ENCODE measurements at places on chromosomes 12 and 14. TPM values are rescaled to one million over a fixed set of nuclear protein-coding genes. Genes with fewer than 3 reads are reported as not detected.

The NANOG gene
- under 0.01 TPM for total RNA-seq

The EPYC gene
- not detected for total RNA-seq

The ARMH4 gene
- 5.5 TPM for total RNA-seq

The SYT1 gene
- total RNA-seq, result 1.3 TPM

The BCL7A gene
- 5.3 TPM for total RNA-seq
